Esophagus muscularis mucosa (tissue), 4 donors: ENCODE measurements at places on chromosomes 13 and 19. TPM values are rescaled to one million over a fixed set of nuclear protein-coding genes. Genes with fewer than 3 reads are reported as not detected.

GRCh38 chr13:29260684-29261083, 334.8 kb downstream of the SLC7A1 start:
- no peaks in the 10 kb centered on the region for H3K36me3 ChIP-seq
- H3K4me3 ChIP-seq = no peak overlapping the region
- H3K27ac ChIP-seq = no peak overlapping the region
- peaks cover 12% of the 10 kb centered on the region for H3K4me1 ChIP-seq
- no peak for DNase-seq

- DNase-seq = no peak
- H3K27me3 ChIP-seq = no peaks in the 10 kb centered on the region
- H3K27ac ChIP-seq = no peak overlapping the region
- H3K4me3 ChIP-seq = no peak overlapping the region
- no peaks in the 10 kb centered on the region for H3K36me3 ChIP-seq
These were observed 32.0 kb upstream of the TMEM255B start for GRCh38 chr13:113726961-113727411.

GRCh38 chr19:44792281-44792680, 14.6 kb downstream of the CBLC start:
- no peaks in the 10 kb centered on the region for H3K36me3 ChIP-seq
- H3K27ac ChIP-seq = no peak overlapping the region
- DNase-seq = no peak
- no peaks in the 10 kb centered on the region for H3K27me3 ChIP-seq

- H3K36me3 ChIP-seq = no peaks in the 10 kb centered on the region
- no peaks in the 10 kb centered on the region for H3K4me1 ChIP-seq
- no peak for DNase-seq
- no peak overlapping the region for H3K27ac ChIP-seq
These were observed 236.7 kb upstream of the SLITRK1 start for GRCh38 chr13:84118839-84119409.

- DNase-seq = no peak
- no peaks in the 10 kb centered on the region for H3K27me3 ChIP-seq
These were observed 25.5 kb downstream of the ELL start for GRCh38 chr19:18496167-18496979.

DNA sequence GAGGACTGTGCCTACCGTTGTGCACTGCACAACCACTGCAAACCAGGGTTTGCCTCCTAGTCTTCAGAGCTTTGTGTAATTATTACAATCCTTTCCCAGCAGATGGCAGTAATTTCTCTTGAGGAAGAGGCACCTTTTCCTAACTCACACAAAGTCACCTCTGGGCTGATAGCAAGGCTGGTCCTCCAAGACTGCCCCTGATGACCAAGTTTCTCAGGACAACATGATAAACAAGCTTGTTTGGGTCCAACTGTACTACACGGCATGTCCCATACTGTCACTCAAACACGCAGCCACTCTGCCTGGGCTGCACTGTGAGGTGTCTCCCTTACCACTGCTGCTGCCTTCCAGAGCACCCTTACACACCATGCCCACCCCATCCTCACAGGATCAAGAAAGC, 39.3 kb downstream of the RFXAP start:
- no peak overlapping the region for H3K27ac ChIP-seq
- no peaks in the 10 kb centered on the region for H3K27me3 ChIP-seq
- DNase-seq = no peak
- no peaks in the 10 kb centered on the region for H3K4me1 ChIP-seq
- no peaks in the 10 kb centered on the region for H3K36me3 ChIP-seq
- no peak overlapping the region for H3K4me3 ChIP-seq

GRCh38 chr19:1611353-1611752, 6.1 kb upstream of the UQCR11 start:
- peaks cover 5% of the 10 kb centered on the region for H3K4me1 ChIP-seq
- no peaks in the 10 kb centered on the region for H3K27me3 ChIP-seq
- H3K4me3 ChIP-seq = no peak overlapping the region
- no peak for DNase-seq

GRCh38 chr13:109214393-109214792, 572.0 kb downstream of the IRS2 start:
- H3K36me3 ChIP-seq = no peaks in the 10 kb centered on the region
- DNase-seq = no peak
- no peaks in the 10 kb centered on the region for H3K27me3 ChIP-seq
- no peak overlapping the region for H3K27ac ChIP-seq
- no peaks in the 10 kb centered on the region for H3K4me1 ChIP-seq

DNA sequence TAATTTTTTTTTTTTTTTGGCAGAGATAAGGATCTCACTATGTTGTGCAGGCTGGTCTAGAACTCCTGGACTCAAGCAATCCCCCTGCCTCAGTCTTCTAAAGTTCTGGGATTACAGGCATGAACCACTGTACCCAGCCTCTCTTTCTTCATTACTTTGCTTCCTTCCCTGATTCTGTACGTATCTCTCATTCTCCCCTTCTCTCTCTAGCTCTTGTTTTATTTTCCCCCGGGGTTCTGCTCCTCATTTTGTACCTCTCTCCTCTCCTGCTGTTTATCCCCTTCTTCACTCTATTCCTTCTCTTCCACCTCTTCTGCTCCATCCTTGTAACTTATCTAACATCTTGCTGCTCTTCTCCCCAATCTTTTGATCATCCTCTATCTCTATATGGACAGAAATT, 46.5 kb downstream of the ZNF611 start:
- DNase-seq = no peak
- H3K4me3 ChIP-seq = no peak overlapping the region
- peak overlapping the region; percentile 93 for H3K27ac ChIP-seq
- peaks cover 3% of the 10 kb centered on the region for H3K36me3 ChIP-seq
- H3K4me1 ChIP-seq = peaks cover 48% of the 10 kb centered on the region

DNA sequence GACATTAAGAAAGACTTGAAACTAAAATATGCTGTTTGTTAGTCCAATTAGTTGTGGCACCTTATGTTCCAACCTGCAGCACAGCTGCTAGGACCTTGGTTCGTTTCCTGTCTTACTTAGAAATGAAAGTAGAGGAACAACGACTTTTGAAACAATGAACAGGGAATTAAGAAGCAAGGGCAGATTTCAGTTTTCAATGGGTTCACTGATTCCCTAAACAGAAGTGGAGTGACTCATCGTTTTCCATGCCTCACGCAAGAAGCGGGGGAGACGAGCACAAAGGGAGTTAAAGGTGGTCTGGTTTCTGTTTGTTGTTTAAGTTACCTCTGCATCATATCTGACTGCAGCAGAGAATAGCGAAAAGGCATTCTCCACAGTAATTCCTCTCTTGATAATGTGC, 44.8 kb downstream of the PHF11 start:
- DNase-seq = no peak
- H3K27me3 ChIP-seq = no peaks in the 10 kb centered on the region
- H3K4me1 ChIP-seq = peaks cover 6% of the 10 kb centered on the region

- no peaks in the 10 kb centered on the region for H3K4me1 ChIP-seq
- DNase-seq = no peak
- H3K4me3 ChIP-seq = no peak overlapping the region
- H3K27ac ChIP-seq = no peak overlapping the region
- peaks cover 73% of the 10 kb centered on the region for H3K36me3 ChIP-seq
These were observed 96.8 kb downstream of the KDM4B start for GRCh38 chr19:5065663-5066093.

DNA sequence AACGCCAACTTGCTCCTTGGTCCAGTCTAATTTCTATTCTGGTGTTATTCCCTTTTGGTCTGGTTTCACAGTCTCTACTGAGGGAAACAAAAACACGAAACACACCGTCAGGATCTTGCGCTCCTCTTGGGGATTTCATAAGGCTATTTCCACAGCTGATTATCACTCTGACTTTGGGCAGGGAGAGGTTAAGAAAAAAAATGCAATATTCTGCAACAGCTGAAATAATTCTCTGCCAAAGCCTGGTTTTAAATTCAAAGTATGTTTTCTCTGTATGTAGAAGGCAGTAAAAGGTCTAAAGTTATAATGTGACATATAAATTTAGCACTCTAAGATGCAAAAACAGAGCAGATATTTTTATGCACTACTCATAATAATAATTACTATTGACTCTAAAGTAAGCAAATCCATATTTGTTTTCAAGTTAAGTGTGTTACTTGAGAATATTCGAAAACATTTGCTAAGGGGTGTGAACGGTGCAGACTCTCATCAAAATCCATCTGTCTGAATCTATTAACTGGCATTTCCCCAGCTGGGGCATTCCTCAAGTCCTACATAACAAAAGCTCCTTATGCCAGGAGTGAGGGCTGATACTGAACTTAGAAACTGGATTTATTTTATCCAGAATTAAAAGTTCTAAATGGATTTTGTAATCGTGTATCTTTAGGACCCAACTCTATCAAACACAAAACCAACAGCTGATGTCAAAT, 38.4 kb upstream of the STARD13 start:
- DNase-seq = no peak
- H3K27me3 ChIP-seq = no peaks in the 10 kb centered on the region
- peaks cover 46% of the 10 kb centered on the region for H3K4me1 ChIP-seq

GRCh38 chr19:57192077-57192420, 749 bp downstream of the ZNF264 start:
- peak overlapping the region; percentile 94 for H3K4me3 ChIP-seq
- H3K4me1 ChIP-seq = peaks cover 31% of the 10 kb centered on the region
- peaks cover 40% of the 10 kb centered on the region for H3K36me3 ChIP-seq
- peak overlapping the region; percentile 90 for H3K27ac ChIP-seq

GRCh38 chr13:39379118-39379517, 223.9 kb downstream of the LHFPL6 start:
- no peak for DNase-seq
- no peak overlapping the region for H3K27ac ChIP-seq
- peaks cover 13% of the 10 kb centered on the region for H3K4me1 ChIP-seq
- H3K36me3 ChIP-seq = no peaks in the 10 kb centered on the region

GRCh38 chr13:68168448-68168847, 938.3 kb upstream of the PCDH9 start:
- no peak overlapping the region for H3K4me3 ChIP-seq
- no peaks in the 10 kb centered on the region for H3K36me3 ChIP-seq
- no peak overlapping the region for H3K27ac ChIP-seq
- H3K4me1 ChIP-seq = no peaks in the 10 kb centered on the region
- DNase-seq = no peak
- no peaks in the 10 kb centered on the region for H3K27me3 ChIP-seq

GRCh38 chr19:49113762-49114629, at the start of gene LIN7B:
TSS of gene LIN7B (plus strand) at chr19:49114370. CDS start at chr19:49114405, 35 bp downstream.
- H3K4me3 ChIP-seq = peak within 1 kb of the TSS; percentile 92
- no peak for DNase-seq
- H3K4me1 ChIP-seq = peaks cover 34% of the 10 kb centered on the region
- H3K27ac ChIP-seq = peak within 1 kb of the TSS; percentile 84

- DNase-seq = no peak
- no peak overlapping the region for H3K27ac ChIP-seq
- no peaks in the 10 kb centered on the region for H3K36me3 ChIP-seq
- peaks cover 37% of the 10 kb centered on the region for H3K4me1 ChIP-seq
- H3K27me3 ChIP-seq = no peaks in the 10 kb centered on the region
These were observed 93.5 kb downstream of the INSR start for GRCh38 chr19:7200736-7201135.

- H3K4me1 ChIP-seq = no peaks in the 10 kb centered on the region
- no peaks in the 10 kb centered on the region for H3K27me3 ChIP-seq
- H3K36me3 ChIP-seq = no peaks in the 10 kb centered on the region
- no peak overlapping the region for H3K4me3 ChIP-seq
- H3K27ac ChIP-seq = no peak overlapping the region
These were observed 36.4 kb downstream of the SLC10A2 start for GRCh38 chr13:103029798-103030197.

DNA sequence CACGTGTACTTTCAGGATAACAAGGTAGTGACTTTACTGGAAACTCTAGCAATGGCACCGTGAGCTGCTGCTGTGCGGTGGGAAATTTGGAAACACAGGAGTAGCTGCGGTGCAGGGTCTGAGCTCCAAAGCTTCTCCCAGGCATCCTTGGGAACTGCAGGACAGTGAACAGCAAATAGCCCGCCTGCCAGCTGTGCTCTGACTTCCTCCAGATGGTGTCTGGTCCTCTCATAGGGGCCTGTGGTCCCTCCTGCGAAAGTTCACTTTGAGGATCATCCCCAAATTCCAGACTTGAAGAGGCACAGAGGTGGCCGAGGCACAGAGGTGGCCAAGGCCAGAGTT, 287.3 kb upstream of the MAB21L1 start:
- H3K27me3 ChIP-seq = no peaks in the 10 kb centered on the region
- H3K4me3 ChIP-seq = no peak overlapping the region
- no peak for DNase-seq
- H3K27ac ChIP-seq = no peak overlapping the region

GRCh38 chr13:44048326-44048725, 168.6 kb downstream of the LACC1 start:
- no peaks in the 10 kb centered on the region for H3K27me3 ChIP-seq
- peaks cover 26% of the 10 kb centered on the region for H3K4me1 ChIP-seq
- H3K36me3 ChIP-seq = no peaks in the 10 kb centered on the region
- no peak for DNase-seq
- no peak overlapping the region for H3K27ac ChIP-seq

DNA sequence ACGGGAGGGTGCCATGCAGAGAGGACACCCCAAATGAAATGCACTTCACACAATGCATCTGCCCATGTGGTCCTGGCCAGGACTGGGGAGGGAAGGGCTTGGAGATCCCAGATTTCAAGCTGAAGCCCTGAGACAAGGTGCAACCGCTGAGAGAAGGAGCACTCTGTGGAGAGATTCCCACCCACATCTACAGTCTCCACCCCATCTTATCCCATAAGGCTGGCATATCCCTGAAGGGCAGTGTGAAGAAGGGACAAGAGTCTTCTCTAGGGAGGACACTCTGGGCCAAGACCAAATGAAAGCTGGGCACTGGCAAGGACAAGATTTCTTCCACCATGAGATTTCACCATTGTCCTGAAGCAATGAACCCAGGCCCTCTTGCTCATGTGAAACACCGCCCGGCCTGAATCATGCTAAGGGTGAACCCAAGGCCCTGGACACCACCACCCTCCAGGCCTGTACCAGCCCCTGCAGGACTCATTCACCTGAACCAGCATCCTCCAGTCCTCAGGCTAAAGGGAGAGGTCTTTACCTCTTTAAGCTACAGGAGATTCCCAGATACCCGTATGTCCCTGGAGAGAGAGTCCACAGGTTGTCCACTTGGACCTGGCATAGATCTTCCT, 20.5 kb downstream of the CEACAM4 start:
- no peaks in the 10 kb centered on the region for H3K27me3 ChIP-seq
- no peaks in the 10 kb centered on the region for H3K4me1 ChIP-seq
- no peak overlapping the region for H3K4me3 ChIP-seq
- no peak for DNase-seq
- no peaks in the 10 kb centered on the region for H3K36me3 ChIP-seq

Gene BEST2
- not detected for total RNA-seq

Gene NRTN
- 28.7 TPM for total RNA-seq

Gene ODAD3
- not detected for total RNA-seq

Gene ZNF611
- total RNA-seq = 9.6 TPM

Gene TMIGD2
- total RNA-seq = not detected

Gene UBE2L5
- total RNA-seq = not detected

Gene PROZ
- total RNA-seq = not detected

Gene TINCR
- total RNA-seq = 0.17 TPM

Gene SSC5D
- total RNA-seq = 10.1 TPM

Gene SLITRK6
- total RNA-seq = 3.0 TPM
